ENCODE measurements at places on chromosomes 2 and 18. TPM values are rescaled to one million over a fixed set of nuclear protein-coding genes. Genes with fewer than 3 reads are reported as not detected.

The PLCD4 gene
- 2.5 TPM for total RNA-seq

GRCh38 chr2:15623481-15623796, 31.8 kb downstream of the DDX1 start:
- H3K27ac ChIP-seq: no peak overlapping the region
- H3K4me3 ChIP-seq: no peak overlapping the region
- H3K36me3 ChIP-seq: peaks cover 47% of the 10 kb centered on the region

GRCh38 chr2:122078451-122078850, 323.0 kb downstream of the TSN start:
- no peaks in the 10 kb centered on the region for H3K4me1 ChIP-seq
- no peak overlapping the region for H3K27ac ChIP-seq
- H3K36me3 ChIP-seq: no peaks in the 10 kb centered on the region

- no peaks in the 10 kb centered on the region for H3K36me3 ChIP-seq
- DNase-seq: peak; percentile 82
- no peaks in the 10 kb centered on the region for H3K27me3 ChIP-seq
- peaks cover 14% of the 10 kb centered on the region for H3K4me1 ChIP-seq
- no peak overlapping the region for H3K4me3 ChIP-seq
Observed at GRCh38 chr2:20186078-20186854, 38.7 kb downstream of the SDC1 start.

- H3K4me3 ChIP-seq: no peak overlapping the region
- H3K27ac ChIP-seq: no peak overlapping the region
- no peaks in the 10 kb centered on the region for H3K4me1 ChIP-seq
- no peak for DNase-seq
Observed at GRCh38 chr2:180143633-180144337, 136.7 kb upstream of the CWC22 start.

The UGT1A10 gene
- 0.45 TPM for total RNA-seq

DNA sequence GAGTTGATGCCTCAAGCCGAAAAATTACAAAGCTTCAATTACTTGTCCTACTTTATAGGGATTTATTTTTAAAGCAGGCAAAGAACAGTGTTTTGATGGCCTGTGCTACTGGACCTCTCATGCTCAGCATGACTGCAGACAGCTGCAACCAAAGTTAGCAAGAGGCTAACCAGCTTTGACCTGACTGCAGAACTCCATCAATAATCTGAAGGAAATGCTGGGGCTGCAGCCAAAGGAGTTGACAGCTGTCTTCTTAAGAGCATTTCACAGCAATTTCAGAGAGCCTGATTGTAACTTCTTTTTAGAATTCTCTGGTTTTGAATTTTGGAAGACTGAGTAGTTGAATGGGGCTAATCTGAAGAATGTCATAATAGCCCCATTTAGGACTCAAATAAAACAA, 46.5 kb upstream of the SESTD1 start:
- H3K4me1 ChIP-seq: no peaks in the 10 kb centered on the region
- DNase-seq: no peak
- H3K27me3 ChIP-seq: no peaks in the 10 kb centered on the region
- H3K36me3 ChIP-seq: no peaks in the 10 kb centered on the region
- H3K27ac ChIP-seq: no peak overlapping the region
- H3K4me3 ChIP-seq: no peak overlapping the region

GRCh38 chr2:196610796-196611195, 28.7 kb upstream of the CCDC150 start:
- H3K4me3 ChIP-seq: no peak overlapping the region
- H3K36me3 ChIP-seq: no peaks in the 10 kb centered on the region
- no peaks in the 10 kb centered on the region for H3K27me3 ChIP-seq
- no peak for DNase-seq
- H3K4me1 ChIP-seq: no peaks in the 10 kb centered on the region
- no peak overlapping the region for H3K27ac ChIP-seq

- no peak for DNase-seq
- H3K4me3 ChIP-seq: no peak overlapping the region
- H3K36me3 ChIP-seq: no peaks in the 10 kb centered on the region
Observed at GRCh38 chr2:144686518-144687215, 166.7 kb upstream of the ZEB2 start.

GRCh38 chr2:122145856-122146255, 390.4 kb downstream of the TSN start:
- no peak overlapping the region for H3K4me3 ChIP-seq
- no peaks in the 10 kb centered on the region for H3K36me3 ChIP-seq
- no peaks in the 10 kb centered on the region for H3K27me3 ChIP-seq

The SCG2 gene
- 7.1 TPM for total RNA-seq
